ENCODE measurements at places on chromosomes 7 and 10. TPM values are rescaled to one million over a fixed set of nuclear protein-coding genes. Genes with fewer than 3 reads are reported as not detected.

Gene FAM180A
- not detected for total RNA-seq

Gene UROS
- 45.6 TPM for total RNA-seq

GRCh38 chr10:34699904-34700517 is 115.1 kb downstream of the PARD3 start:
- no peak for DNase-seq
- no peak overlapping the region for H3K4me3 ChIP-seq
- no peaks in the 10 kb centered on the region for H3K27me3 ChIP-seq
- H3K36me3 ChIP-seq = no peaks in the 10 kb centered on the region
- H3K4me1 ChIP-seq = peaks cover 7% of the 10 kb centered on the region

GRCh38 chr10:59677253-59677831 is 32.3 kb downstream of the SLC16A9 start:
- no peak overlapping the region for H3K4me3 ChIP-seq
- H3K4me1 ChIP-seq = no peaks in the 10 kb centered on the region
- no peaks in the 10 kb centered on the region for H3K27me3 ChIP-seq
- H3K36me3 ChIP-seq = peaks cover 6% of the 10 kb centered on the region
- DNase-seq = no peak

DNA sequence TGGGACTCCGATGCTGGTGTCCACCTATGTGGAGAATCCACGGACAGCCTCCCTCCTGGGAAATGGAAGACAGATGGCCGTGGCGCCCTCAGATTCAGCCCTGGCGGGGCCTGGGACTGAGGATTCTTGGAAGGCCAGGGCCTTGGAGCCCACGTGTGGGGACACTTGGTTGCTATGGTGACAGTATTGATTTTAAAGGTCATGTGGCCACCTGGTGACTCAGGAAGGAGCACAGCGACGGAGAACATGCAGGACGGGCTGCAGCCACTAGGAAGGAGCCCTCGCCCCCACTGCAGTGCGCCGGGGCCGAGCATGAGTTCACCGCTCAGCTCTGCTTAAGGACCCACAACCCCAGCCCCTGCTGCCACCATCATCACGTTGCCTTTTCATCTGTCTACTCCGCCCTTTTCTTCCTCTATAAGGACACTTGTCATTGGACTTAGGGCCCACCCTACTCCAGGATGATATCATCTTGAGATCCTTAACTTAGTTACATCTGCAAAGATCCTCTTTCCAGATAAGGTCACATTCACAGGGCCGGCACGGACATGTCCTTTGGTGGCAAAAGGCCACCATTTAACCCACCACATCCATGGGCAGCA is 3.7 kb upstream of the STK32C start:
- peaks cover 9% of the 10 kb centered on the region for H3K4me1 ChIP-seq
- no peak for DNase-seq
- H3K27ac ChIP-seq = no peak overlapping the region
- no peak overlapping the region for H3K4me3 ChIP-seq

DNA sequence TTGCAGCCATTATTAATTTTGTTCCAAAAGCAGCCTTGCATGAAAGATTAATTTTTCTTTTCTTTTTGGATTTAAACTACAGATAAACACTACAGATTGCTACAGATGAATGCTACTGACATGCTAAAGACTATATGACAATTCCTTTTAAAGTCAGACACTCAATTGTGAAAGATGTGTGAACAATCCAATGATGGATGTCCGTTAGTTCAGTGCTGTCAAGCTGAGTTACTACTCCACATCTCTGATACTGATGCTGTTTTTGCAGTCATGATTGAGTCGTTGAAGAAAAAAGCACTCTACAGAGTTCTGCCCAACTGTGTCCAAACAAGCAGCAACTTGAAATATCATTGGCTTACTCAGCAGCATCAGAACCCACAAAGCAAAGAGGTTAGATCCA is 146.8 kb downstream of the OTUD1 start:
- DNase-seq = no peak
- H3K27me3 ChIP-seq = no peaks in the 10 kb centered on the region
- H3K27ac ChIP-seq = no peak overlapping the region
- H3K4me3 ChIP-seq = no peak overlapping the region
- no peaks in the 10 kb centered on the region for H3K36me3 ChIP-seq
- H3K4me1 ChIP-seq = no peaks in the 10 kb centered on the region

- no peak overlapping the region for H3K4me3 ChIP-seq
- H3K27ac ChIP-seq = no peak overlapping the region
- H3K4me1 ChIP-seq = peaks cover 6% of the 10 kb centered on the region
- DNase-seq = no peak
Measured at GRCh38 chr7:6227294-6227846, 45.1 kb downstream of the CYTH3 start.

GRCh38 chr7:15334536-15335263 is 227.1 kb downstream of the AGMO start:
- DNase-seq = no peak
- no peaks in the 10 kb centered on the region for H3K27me3 ChIP-seq
- H3K4me1 ChIP-seq = no peaks in the 10 kb centered on the region
- no peaks in the 10 kb centered on the region for H3K36me3 ChIP-seq
- H3K27ac ChIP-seq = no peak overlapping the region

GRCh38 chr10:11080564-11080984 is 62.9 kb downstream of the CELF2 start:
- H3K4me3 ChIP-seq = no peak overlapping the region
- no peak overlapping the region for H3K27ac ChIP-seq
- H3K36me3 ChIP-seq = no peaks in the 10 kb centered on the region
- peaks cover 5% of the 10 kb centered on the region for H3K4me1 ChIP-seq

DNA sequence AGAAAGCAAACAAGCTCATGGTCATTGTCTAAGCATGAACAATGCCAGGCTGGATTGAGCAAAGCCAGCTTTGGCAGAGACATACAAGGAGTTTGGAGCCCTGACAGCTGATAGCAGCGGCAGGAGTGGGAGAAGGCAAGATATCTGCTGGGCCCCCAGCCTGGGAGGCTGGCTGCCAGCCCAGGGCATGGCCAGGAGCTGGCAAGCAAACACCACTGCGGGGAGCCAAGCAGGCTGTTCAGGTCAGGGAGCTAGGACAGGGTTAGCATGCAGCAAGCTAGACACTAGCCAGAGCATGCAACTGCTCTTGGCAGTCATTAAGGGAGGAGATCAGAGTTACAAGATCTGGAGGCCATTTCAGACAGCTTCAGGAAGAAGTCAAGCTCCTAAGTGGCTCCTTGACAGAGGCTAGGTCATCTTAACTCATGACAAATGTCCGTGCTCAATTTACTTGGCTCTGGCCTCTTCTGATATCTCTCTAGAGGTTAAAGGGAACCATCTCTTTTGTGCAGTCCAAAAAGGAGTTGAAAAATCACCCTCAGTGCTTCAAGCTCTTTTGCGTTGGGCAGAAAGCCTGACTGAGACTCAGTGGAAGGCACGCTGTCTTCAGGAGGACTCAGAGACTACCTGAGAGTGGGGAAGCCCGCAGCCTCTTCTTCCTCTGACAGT is 436.8 kb upstream of the C7orf33 start:
- H3K36me3 ChIP-seq = no peaks in the 10 kb centered on the region
- no peaks in the 10 kb centered on the region for H3K27me3 ChIP-seq
- H3K4me3 ChIP-seq = no peak overlapping the region

GRCh38 chr10:929960-930624 is 1.4 kb downstream of the LARP4B start:
- H3K27me3 ChIP-seq = no peaks in the 10 kb centered on the region
- H3K27ac ChIP-seq = peak overlapping the region; percentile 69
- H3K4me3 ChIP-seq = peak overlapping the region; percentile 98
- no peaks in the 10 kb centered on the region for H3K36me3 ChIP-seq
- no peaks in the 10 kb centered on the region for H3K4me1 ChIP-seq

- no peaks in the 10 kb centered on the region for H3K27me3 ChIP-seq
- no peak overlapping the region for H3K4me3 ChIP-seq
- no peaks in the 10 kb centered on the region for H3K36me3 ChIP-seq
- H3K4me1 ChIP-seq = no peaks in the 10 kb centered on the region
Measured at GRCh38 chr7:123738356-123738755, 10.4 kb downstream of the WASL start.

DNA sequence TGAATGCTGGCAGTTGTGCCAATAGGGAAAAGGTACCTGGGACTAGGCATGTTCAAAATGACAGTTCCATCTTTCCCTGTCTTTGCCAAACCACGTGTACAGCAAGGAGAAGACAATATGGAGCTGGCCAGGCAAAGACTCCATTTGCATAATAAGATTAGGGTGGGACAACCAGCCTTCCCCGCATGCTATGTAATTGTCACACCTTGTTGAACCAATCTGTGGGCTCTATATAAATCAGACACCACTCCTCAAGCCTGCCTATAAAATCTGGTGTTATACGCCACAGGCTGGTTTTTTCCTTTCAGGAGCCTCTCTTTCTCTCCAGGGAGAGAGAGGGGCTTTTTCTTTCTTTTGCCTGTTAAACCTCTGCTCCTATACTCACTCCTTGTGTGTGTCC is 11.0 kb upstream of the NUB1 start:
- peaks cover 3% of the 10 kb centered on the region for H3K4me1 ChIP-seq
- no peak overlapping the region for H3K27ac ChIP-seq
- no peak overlapping the region for H3K4me3 ChIP-seq
- DNase-seq = peak; percentile 28
- no peaks in the 10 kb centered on the region for H3K36me3 ChIP-seq

- H3K27ac ChIP-seq = no peak overlapping the region
- DNase-seq = no peak
- H3K4me3 ChIP-seq = no peak overlapping the region
- peaks cover 7% of the 10 kb centered on the region for H3K4me1 ChIP-seq
Measured at GRCh38 chr7:132464740-132465139, 111.5 kb downstream of the PLXNA4 start.

GRCh38 chr10:26755443-26755903 is 58.0 kb downstream of the PDSS1 start:
- no peaks in the 10 kb centered on the region for H3K27me3 ChIP-seq
- DNase-seq = no peak
- no peaks in the 10 kb centered on the region for H3K36me3 ChIP-seq

DNA sequence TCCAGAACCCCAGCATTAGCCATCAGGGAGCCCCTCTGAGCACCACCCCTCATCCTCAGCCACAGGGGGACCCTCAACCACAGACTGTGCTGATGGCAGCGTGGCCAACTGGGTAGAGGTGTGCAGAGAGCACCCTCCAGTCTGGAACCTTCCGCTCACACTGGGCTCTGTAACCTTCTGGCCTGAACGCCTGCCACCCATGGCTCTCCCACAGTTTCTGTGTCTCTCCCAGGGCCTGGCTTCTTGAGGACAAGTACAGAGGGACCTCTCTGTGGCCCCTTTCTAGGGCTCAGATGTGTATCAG is 503.0 kb upstream of the MGMT start:
- H3K4me3 ChIP-seq = no peak overlapping the region
- H3K4me1 ChIP-seq = no peaks in the 10 kb centered on the region
- H3K36me3 ChIP-seq = no peaks in the 10 kb centered on the region
- H3K27ac ChIP-seq = no peak overlapping the region

DNA sequence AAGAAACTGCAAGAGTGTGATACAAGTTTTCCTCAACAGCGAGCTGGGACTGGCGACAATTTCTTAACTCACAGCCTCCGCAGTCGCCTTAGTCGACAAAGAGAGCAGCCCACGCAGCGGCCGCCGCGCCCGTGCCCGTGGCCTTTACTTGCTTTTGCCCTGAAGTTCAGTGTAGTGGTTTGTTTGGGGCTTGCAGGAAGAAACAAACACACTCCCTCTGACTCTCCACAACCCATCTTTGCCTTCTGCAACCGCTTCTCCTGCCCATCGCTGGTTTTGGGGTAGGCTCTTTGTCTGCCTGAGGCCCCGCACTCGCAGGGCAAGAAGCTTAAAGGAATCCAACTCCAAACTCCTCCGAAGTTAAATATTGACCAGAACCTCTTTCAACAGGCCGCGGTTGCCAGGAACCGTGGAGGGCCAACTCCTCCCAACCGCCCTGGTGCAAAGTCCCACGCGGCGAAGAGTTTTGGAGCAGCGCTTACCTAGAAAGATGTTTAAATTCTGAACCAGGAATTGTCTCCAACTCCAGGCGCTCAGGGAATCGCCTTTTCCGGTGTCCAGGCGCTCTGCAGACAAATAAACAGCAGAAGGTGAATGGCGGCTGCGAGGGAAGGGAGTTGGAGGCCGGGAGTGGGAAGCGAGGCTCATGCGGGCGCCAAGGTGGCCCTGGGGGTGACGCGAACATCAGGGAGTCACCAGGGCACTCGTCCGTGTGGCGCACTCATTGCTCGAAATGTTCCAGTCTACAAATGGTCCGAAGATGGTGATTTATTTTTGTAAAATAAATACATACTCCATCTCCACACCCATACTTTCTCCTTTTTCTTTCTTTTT is 8.3 kb downstream of the HOXA4 start:
- DNase-seq = no peak
- H3K4me3 ChIP-seq = no peak overlapping the region
- H3K27me3 ChIP-seq = peaks cover 100% of the 10 kb centered on the region
- H3K36me3 ChIP-seq = no peaks in the 10 kb centered on the region
- H3K27ac ChIP-seq = no peak overlapping the region
- H3K4me1 ChIP-seq = no peaks in the 10 kb centered on the region

- H3K4me1 ChIP-seq = no peaks in the 10 kb centered on the region
- H3K36me3 ChIP-seq = no peaks in the 10 kb centered on the region
- DNase-seq = no peak
Measured at GRCh38 chr10:99431190-99431760, 851 bp upstream of the GOT1 start.

GRCh38 chr10:71264345-71265200 is 52.2 kb downstream of the UNC5B start:
- no peak overlapping the region for H3K4me3 ChIP-seq
- H3K27ac ChIP-seq = no peak overlapping the region
- DNase-seq = no peak

DNA sequence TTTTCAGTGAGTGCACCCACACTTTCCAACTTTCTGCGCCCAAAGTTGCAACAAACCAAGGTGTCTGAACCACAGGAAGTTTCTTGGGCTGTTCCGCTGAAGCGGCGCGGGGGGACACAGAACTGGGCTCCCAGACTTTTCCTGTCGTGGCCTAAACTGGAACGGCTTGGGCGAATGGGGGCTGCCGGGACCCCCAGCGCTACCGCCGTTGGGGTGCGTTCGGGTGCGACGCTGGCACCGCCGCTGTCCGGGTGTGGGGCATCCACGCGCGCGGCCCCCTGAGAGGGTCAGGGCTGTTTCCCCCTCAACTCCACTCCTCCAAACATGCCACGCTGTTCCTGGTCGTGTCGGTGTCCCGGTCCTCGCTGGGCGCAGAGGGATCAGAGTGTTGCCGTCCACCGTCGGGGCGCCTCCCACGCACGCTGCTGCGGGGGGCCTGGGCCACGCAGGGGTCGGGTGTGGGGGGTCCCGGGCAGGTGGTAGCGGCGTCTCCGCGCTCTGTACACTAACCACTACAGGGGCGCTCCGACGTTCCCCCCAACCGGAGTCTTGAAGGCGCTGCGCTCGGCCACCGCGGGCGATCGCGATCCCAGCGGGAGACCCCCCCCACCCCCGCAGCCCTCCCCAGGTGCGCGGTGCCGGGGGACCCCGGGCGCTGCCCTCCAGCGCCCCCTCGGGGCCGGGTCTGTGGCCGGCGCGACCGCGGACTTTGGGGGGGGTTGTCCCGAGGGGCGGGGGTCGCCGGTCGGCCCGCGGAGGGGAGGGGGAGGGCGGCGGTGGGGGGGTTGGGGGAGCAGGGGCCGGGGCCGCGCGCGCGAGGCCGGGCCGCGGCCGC is 2.2 kb upstream of the CUX1 start:
- no peak overlapping the region for H3K27ac ChIP-seq
- peak overlapping the region; percentile 74 for H3K4me3 ChIP-seq
- peaks cover 14% of the 10 kb centered on the region for H3K27me3 ChIP-seq
- H3K4me1 ChIP-seq = peaks cover 9% of the 10 kb centered on the region
- DNase-seq = peak; percentile 83
- H3K36me3 ChIP-seq = no peaks in the 10 kb centered on the region

- no peak for DNase-seq
- H3K4me3 ChIP-seq = no peak overlapping the region
- H3K27me3 ChIP-seq = peaks cover 5% of the 10 kb centered on the region
- peaks cover 27% of the 10 kb centered on the region for H3K4me1 ChIP-seq
Measured at GRCh38 chr7:30164567-30164966, 29.8 kb downstream of the MTURN start.
